ENCODE measurements at places on chromosomes 6 and 20. TPM values are rescaled to one million over a fixed set of nuclear protein-coding genes. Genes with fewer than 3 reads are reported as not detected.

DNA sequence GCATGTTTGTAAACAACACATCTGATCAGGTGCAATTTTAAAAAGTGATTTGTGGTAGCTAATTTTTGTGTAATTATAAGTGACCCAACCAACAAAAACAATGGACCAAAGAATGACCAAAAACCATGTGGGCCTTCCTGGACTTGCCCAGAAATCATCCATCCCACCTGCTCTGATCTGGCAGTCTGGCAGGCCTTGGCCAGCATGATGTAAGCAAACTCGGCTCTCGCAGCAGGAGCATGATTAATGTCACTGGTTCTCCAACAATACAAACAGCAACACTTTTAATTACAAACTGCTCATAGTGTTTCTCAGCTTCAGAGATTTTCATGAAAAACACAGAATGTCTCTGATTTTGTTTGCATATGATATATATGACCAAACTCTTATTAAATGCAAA, 16.1 kb downstream of the TP53INP2 start:
- DNase-seq = no peak

DNA sequence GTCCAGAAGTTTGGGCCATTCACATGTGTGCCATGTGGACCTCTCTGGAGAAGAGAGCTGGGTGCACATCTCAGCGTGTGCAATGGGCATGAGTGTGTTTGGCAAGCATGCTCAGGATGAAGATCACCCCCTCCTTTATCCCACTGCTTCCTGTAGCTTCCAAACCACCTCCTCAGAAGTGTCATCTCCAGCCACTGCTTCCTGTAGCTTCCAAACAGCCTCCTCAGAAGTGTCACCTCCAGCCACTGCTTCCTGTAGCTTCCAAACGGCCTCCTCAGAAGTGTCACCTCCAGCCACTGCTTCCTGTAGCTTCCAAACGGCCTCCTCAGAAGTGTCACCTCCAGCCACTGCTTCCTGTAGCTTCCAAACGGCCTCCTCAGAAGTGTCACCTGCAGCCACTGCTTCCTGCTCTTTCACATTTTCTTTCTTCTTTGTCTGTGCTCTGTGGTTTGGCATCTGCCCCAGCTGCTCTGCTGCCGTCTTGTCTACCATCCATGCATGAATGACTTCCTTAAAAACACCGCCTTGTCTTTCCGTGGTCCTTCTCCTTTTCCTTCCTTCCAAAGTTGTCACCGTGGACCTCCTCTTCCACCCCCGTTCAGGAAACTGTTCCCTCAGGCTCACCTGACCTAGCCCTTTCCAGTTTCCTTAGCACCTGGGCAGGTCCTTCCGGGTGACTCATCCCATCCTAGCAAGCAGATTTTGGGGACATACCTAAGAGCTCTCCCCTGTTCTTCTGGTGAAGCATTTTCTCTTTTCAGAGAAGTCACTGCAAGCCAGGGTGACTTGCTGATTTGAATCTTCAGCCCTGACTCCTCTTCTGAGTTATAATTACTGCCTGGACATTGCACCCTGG, 43.5 kb upstream of the TIAM2 start:
- no peak for DNase-seq

GRCh38 chr20:17617212-17617867, 47.5 kb downstream of the DSTN start:
- DNase-seq = no peak

- no peak for DNase-seq
These were observed 143.4 kb downstream of the JARID2 start for GRCh38 chr6:15389084-15389764.

DNA sequence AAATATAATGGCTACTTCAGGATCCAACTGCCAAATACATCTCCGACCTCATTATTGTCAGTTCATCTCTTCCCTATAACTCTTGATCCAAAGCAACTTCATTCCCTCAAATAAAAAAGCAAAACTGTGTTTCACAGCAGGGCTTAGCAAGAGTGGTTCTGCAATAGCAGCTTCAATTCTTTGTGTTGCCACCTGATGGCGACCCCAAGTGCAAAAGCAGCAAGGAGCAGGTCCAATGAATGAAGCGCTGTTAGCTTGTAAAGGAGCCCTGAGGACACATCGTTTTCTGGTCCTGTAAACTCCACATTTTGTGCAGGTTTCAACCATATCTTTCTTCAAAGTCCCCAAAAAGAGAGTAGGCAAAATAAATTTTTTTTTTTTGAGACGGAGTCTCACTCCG, 19.6 kb downstream of the RTN4IP1 start:
- DNase-seq = no peak

GRCh38 chr20:58880994-58881752, 28.7 kb downstream of the GNAS start:
- no peak for DNase-seq

DNA sequence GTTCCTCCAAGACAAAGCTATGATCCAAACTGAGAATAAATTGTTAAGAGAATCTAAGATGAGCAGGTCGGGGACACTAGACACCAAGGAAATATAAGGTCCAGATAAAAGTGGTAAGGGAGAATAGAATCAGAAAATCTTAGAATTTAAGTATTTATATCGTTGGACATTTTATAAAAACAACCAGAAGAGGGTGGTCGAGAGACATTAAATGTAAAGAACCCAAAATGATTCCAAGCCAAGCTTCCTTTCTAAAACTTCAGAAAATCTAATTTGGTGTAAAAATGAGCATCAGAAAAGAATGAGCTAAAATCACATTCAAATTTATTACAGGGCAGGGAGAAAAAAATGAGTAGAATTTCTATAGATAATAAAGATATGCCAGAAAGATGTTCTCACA, 97.8 kb upstream of the OGFRL1 start:
- DNase-seq = no peak

DNA sequence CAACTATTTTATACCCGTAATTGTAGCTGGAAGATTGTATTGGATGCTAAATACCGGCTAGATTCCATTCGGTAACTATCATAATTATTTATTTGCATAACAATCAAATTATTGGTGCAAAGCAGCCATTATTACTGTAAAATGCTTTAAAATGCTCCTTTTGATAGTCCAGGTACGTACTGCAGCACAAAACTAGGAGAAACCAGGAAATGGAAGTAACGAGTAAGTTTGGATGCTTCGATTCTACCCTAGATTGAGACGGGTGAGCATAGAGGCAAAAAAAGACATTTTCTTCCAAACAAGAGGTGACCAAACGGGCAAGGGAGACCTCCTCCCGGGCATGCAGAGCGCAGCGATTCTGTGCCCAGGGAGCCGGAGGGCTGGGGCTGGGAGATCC, 469 bp upstream of the XRN2 start:
- no peak for DNase-seq

GRCh38 chr20:3282271-3283221, 43.6 kb upstream of the SLC4A11 start:
- DNase-seq = no peak

- DNase-seq = no peak
These were observed 287.5 kb downstream of the LRFN2 start for GRCh38 chr6:40299681-40300080.

- DNase-seq = no peak
These were observed 643.2 kb downstream of the DHX35 start for GRCh38 chr20:39605361-39605760.

DNA sequence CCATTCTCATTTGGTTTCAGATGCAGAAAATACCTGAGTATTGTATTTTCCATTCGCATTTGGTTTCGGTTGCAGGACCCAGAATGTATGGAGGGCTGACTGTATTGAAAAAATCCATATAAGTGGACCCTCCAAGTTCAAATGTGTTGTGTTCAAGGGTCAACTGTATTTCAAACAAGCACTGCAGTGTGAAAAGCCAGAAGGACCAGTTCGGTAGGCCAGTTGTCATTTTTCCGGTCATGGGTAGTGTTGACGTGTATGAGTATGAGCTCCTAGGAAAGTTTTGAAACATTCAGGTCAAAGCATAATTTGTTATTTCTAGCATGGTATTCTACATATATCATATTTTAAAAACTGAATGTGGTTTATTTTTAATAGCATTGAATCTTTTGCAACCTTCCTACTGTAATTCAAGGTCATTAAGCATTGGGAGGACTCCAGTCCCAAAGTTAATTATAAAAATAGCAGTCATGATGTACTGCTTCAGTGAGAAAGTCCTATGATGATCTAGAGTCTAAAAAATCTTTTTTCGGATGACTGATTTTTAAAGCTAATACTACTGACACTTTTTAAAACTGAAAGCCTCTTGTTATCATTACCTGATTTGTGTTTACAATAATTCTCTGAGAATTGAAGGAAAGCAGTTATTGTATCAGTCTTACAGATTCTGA, 18.9 kb downstream of the NHSL1 start:
- no peak for DNase-seq

Gene SEMG1
- polyA plus RNA-seq = not detected

Gene SIM1
- polyA plus RNA-seq = not detected

Gene TSHZ2
- polyA plus RNA-seq = 6.5 TPM

Gene CTCFL
- not detected for polyA plus RNA-seq

Gene ARHGAP40
- 0.92 TPM for polyA plus RNA-seq

Gene POU5F1
- polyA plus RNA-seq = 4.4 TPM

Gene GMNN
- 15.4 TPM for polyA plus RNA-seq

Gene GNL1
- 63.7 TPM for polyA plus RNA-seq
